Pulmonary artery endothelial cell (primary cell): ENCODE measurements at places on chromosomes 16 and 17.

GRCh38 chr17:3647769-3648555 lies 11.4 kb downstream of the CTNS start:
- peak; percentile 19 for DNase-seq

GRCh38 chr16:27951489-27952120 lies 111.9 kb downstream of the GSG1L start:
- no peak for DNase-seq

- no peak for DNase-seq
Measured at GRCh38 chr16:89828870-89829629, 775 bp downstream of the SPIRE2 start.

DNA sequence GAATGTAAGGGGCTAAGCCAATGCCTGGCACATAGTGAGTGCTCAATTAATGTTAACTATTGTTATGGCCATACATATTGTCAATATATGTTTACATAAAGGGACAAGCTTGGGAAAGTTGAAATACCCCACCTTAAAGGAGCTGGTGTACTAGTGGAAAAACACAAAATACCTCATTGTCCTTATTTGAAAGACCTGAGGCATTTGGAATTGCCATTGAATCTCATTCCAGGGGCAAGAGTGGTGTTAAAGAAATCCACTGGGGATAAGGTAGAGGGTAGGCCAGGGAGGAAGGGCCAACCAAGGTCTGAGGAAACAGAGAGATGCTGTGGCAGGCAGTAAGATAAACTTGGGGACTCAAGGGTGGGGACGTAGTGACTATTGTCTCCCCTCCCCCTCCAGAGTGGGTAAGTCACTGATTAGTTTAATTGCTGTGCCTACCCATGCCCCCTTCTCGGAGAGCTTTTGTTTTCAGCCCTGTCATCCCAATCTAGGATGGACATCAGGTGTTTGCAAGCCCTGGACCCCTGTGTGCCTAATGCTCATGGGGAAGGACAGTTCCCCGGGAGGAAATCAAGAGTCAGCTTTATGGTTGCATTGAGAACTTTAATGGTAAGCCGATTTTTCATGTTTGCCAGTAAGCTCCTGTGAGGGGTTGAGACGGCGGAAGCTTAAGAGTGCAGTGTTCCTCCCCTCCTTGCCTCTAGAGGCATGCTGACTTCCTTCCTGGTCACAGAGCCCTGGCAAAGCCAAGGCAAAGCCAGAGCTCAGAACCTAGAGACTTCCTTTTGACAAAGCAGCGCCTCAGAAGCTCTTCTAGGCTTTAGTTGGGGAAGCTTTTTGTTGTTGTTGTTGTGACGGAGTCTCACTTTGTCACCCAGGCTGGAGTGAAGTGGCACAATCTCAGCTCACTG lies 2.5 kb upstream of the HEATR9 start:
- DNase-seq = no peak

DNA sequence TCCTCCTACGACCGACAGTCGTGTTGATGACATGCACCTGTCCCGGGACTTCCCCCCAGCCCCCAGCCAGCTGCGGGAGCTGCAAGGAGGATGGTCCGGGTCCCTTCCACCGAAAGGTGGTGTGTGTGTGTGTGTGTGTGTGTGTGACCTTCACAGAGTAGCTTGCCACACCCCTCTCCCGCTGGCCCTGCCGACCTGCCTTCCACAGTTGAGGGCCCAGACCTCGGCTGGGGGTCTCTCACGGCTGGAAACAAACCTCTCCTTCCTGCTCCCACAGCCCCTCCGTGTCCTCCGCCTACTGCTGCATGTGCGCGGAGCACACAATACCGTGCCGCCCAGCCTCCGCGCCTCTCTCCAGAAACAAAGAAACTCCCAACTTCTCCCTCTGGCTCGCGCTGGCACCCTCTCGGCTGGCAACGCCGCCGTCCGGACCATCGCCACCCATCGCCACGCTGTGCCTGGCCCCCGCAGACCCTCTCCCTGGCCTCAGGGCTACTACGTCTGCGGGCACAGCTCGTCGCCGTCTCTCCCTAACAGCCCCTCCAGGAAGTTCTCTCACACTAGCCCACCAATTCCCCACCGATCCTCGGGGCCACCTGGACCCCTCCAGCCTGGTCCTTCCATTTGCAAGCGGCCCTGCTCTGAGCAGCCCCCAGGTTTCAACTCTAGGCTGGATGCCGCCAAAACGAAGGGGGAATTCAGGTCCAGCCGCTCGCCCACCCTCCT lies 81.2 kb downstream of the TIMM22 start:
- DNase-seq = no peak

DNA sequence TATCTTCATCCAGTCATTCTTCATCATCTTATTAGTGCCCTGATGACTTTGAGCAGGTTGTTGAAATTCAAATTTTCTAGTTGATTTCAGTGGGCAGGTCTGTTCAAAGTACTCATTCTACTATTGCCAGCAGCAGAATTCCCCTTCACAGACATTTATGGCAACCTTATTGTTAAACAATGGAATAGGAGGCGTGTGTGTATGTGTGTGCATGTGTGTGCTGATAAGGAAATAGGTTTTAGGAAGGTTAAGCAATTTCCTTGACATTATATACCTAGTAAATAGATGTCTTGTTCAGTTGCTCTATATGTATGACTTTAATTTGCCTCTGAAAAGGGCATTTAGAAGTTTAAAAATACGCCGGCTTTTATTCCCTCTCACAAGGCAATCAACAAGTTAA lies 601.4 kb upstream of the CA10 start:
- DNase-seq = no peak

GRCh38 chr17:2594722-2595599 lies 1.5 kb downstream of the PAFAH1B1 start:
- DNase-seq = no peak

DNA sequence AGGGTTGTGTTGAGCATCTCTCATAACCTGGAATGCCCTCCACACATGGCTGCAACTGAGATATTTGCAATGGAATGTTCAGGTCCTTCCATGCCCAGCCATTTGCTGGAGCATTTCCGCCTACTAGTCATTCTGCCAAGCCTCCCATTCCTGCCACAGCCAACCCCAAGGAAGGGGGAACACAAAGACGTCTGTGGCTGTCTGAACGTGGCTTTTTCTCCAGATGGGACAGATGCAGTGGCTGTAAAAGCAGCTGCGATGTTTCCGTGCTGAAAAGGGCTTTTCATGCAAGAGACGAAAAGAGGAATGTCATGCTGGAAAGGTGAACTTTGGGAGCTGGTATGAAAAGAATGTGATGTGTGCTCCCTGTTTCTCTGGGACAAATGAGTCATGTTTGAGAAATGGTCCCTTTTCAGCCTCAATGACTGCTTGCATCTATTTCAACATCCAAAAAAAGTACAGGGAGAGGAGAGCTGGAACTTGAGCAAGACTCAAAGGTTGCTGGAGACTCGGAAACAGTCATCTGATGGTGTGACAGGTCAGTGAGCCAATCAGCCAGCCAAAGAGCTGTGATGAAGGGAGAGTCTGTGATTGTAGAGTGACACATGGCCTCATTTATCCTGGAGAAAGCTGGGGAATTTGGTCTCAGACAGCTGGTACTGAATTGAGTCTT lies 208.9 kb downstream of the SHISA9 start:
- DNase-seq = no peak

DNA sequence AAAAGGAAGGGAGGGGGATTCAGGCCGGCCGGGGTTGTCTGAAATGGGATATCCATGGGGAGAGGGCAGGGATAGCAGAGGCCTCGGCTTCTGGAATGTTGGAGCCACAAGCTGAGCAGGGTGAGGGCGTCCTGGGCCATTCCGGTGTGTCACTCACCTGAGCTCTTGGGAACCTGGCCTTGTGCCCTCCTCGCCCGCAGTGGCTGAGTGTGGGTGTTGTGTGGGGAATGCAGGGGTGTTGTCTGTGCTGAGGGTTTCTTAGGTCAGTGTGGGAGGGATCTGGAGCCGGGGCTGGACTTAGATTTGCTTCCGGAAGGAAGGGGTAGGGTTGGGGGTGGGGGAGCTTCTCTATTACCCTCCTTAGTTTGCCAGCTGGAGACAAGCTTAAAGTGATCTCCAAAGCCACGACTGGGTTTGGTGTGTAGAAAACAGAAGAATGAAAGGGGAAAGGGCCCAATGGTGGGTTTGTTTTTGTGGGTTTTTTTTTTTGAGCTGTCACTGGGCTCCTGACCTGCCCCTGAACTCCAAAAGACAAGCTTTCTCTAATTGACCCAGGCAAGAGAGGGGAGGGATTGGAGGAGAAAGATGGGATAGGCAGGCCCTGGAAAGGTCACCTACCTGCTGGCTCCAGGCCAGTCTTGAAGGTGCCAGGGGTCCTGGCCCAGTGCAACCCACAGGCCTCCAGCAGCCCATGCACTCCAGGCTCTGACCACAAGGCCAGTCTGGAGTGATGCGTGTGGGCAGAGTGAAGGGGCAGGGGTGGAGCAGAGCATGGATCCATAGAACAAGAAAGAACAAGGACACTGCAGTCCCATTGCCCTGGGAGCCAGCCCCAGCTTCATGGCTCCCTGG lies at the start of gene SULT1A2:
SULT1A2 (minus strand) TSS at position 211 of the 852 bp plus-strand sequence. CDS start 1,120 bp downstream, outside the sequence.
- no peak for DNase-seq

- no peak for DNase-seq
Measured at GRCh38 chr17:80003969-80004368, 31.7 kb downstream of the TBC1D16 start.

DNA sequence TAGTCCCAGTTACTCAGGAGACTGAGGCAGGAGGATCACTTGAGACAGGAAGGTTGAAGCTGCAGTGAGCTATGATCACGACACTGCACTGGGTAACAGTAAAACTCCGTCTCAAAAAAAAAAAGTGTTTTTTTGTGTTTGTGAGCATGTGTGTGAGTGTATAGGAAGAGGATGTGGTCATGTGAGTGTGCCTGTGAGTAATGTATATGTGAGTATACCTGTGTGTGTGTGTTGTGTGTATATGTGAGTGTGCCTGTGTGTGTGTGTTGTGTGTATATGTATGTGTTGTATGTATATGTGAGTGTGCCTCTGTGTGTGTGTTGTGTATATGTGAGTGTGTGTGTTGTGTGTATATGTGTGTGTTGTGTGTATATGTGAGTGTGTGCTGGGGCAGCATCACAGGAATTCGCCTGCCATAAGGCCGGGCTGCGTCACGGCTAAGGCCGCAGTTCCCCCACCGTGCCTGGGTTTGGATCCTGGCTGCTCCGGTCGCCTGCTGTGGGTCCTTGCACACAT lies 21.4 kb upstream of the NPTX1 start:
- no peak for DNase-seq

DNA sequence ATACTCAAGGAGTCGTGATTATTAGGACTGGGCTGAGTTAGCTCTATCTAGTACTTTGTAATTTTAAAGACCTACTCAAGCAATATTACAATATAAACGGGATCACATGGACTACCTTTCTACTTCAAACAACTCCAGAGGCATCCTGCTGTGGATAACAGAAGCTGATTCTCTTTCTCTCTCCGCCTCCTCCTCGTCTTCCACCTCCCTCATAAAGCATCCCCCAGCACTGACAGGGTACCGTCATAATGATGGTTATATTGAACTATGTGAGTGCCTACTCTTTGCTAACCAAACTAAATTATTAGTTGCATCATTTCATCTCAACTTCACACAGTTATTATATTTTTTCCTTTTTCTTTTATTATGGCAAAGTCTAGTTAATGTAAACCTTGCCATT lies 165.4 kb upstream of the FOXF1 start:
- DNase-seq = no peak

- DNase-seq = no peak
Measured at GRCh38 chr17:9140550-9141424, 119.5 kb downstream of the NTN1 start.

GRCh38 chr17:16433514-16433913 lies 18.1 kb downstream of the TRPV2 start:
- no peak for DNase-seq

DNA sequence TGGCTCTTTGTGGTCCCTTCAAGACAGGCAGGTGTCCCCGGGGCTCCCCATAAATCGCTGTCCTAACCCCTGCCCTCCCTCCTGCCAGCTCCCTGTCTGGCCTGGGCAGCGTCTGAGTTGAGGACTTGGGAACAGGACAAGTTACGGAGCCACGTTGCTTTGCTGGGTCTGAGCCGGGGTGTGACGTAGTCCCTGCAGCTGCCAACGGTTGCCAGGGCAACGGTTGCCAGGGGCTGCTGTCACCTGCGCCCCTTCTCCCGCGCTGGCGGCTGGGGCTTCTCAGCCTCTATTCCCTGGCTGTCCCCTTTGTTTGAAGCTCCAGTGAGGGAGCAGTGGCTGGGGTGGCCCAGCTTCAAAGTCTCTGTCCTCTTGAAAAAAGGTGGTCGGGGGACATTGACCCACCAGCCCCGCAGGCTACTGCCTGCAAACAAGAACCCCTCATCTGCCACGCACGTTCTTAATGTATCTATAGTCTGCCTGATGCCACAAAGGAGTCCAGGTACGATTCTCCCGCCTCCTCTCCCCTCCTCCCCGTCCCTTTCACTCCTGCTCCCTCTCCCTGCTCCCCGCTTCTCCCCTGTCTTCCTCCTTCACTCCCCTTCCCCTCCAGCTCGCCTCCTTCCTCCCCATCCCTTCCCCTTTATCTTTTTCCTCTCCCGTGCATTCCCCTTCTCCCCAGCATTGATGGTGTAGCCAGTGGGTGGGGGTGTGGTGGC lies 10.9 kb downstream of the ADGRG1 start:
- DNase-seq = no peak

GRCh38 chr17:62045517-62045916 lies 19.6 kb downstream of the MED13 start:
- DNase-seq = no peak

DNA sequence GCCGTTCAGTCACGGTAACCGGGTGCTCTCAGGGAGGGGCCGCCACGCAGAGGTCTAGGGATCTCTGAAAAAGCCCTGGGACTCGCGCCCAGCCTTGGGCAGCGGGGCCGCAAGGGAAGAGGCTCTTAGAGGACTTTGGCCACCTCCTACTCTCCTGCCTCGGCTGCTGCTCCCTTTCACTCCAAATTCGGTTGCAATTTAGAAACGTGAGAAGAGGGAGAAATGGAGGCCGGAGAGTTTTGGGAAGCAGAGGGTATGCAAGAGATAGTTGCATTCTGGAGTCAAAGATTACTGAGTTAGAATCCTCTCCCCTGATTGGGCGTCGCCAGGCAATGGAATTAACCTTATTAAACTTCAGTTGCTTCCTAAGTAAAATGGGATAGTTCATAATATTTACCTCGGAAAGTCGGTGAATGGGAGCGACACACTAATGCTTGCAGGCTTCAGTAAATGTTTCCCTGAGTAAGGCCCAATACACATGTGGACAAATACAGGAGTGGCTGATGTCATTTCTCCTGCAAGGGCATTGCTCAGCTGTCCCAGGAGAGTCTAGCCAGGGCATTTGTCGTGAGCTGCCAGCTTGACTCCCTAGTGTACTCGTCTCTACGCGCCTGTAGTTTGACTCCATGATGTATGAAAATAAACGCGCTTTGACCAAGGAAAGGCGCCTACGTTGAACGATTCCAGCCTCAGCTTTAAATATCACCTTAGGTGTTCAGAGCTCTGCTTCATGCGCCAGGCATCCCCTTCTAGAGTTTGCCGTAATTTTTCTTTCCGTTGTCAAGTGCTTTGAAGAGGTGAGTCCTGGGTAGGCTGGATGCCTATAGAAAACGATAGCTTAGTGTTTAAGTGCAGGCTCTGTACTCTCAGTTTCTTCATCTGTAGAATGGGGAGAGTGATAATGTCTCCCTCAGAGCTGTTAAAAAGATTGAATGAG lies 667 bp downstream of the OGFOD1 start:
- DNase-seq = no peak

GRCh38 chr16:72425571-72426341 lies 253.8 kb upstream of the PMFBP1 start:
- no peak for DNase-seq
